DMS79 treated with DMSO at 0.1 percent for 48 hours (cell line): ENCODE measurements at places on chromosomes 4 and X.
A peak's percentile ranks its signal among the peaks of the same experiment; 100 is the strongest.

- DNase-seq: no peak
Observed at GRCh38 chrX:3176439-3176820, 135.2 kb downstream of the ARSF start.

GRCh38 chr4:155675709-155676429 lies 9.2 kb downstream of the GUCY1A1 start:
- DNase-seq: no peak

DNA sequence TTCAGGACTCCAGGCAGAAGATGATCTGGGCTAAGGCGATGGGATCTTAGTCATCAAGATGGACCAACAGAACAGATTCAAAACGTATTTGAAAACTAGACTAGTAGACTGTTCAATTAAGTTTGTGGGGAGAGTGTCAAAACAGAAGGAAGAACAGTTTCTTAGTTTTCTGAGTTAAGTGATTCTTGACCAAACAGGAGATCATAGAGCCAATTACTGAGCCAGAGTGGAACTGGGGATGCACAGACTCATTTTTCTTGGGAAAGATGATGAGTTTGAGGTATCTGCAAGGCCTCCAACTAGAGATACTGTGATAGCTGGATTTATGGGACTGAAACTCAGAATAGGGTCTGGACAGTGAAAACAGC lies 119.5 kb downstream of the REELD1 start:
- DNase-seq: no peak

DNA sequence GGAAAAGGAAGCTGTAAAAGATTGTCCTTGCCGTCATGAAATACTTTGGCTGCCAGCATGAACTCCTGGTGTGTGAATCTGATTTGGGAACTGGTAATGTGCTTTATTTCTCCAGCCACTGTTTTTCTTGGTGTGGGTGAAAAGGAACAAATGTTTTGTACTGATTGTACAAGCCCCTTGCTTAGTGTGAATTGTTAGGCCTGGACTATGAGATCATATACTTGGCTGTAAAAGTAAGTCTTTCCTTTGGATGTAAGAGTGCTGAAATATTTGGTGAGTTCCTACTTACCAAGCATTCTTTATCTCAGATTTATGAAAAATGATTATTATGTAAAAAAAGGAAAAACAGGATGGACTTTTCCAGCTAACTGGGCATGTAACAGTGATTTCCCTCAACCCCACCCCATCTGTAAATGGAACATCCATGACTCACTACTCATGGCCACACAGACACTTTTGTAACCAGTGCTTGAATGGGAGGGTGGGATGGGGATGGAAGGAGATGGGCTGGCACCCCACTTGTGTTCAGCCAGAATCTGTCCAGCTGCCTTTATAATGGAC lies 6.3 kb downstream of the FNIP2 start:
- DNase-seq: no peak

DNA sequence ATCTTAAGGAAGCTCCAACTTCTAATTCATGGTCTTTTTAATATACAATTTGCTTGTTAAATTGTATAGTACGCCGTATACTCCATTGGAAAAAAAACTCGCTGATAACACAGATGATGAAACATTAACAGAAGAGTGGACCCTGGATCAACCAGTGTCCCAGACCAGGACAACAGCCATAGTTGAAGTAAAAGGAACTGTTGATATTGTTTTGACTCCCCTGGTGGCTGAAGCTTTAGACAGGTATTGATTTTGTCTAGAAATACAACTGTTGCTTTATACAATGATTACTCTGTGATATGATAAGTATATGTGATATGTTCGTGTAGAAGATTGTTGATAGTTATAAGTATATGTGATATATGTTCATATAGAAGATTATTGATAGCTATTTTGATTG lies 91.7 kb downstream of the BLTP1 start:
- DNase-seq: no peak

DNA sequence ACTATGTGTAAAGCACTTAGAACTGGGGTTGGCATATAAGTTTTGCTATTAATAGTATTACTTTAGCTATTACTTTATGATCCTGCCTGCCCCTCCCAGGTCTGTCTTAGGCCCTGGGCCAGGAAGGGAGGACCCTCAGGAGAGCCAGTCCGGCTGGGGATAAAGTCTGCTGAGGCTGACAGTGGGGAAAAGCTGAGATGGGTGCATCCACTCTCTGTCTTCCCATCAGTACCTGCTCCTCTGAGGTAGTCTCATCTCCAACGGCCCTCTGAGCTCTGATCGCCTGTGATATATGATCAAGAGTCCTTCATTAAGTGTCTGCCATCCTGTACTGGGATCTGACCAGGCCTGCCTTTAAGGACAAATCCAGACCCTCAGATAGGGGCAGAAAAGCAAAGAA lies 156.5 kb upstream of the PJA1 start:
- DNase-seq: no peak

- DNase-seq: no peak
Observed at GRCh38 chr4:184825141-184825895, 450 bp downstream of the ACSL1 start.

DNA sequence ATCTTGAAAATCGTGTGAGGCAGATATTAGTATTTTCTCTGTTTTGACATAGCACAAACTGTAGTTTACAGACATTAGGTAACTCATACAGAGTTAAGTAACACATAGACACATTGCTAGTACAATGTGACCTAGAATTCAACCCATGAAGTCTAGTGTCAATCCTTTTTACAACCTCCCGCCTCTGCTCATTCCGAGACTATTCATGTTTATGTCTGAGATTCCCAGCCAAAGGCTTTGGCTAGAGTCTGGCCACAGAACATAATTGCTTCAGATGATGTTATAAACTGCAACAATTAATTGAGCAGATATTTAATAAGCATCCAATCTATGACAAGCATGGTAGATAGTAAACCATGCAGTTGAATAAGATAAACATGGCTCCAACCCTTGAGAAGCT lies 841.0 kb downstream of the STIM2 start:
- no peak for DNase-seq

DNA sequence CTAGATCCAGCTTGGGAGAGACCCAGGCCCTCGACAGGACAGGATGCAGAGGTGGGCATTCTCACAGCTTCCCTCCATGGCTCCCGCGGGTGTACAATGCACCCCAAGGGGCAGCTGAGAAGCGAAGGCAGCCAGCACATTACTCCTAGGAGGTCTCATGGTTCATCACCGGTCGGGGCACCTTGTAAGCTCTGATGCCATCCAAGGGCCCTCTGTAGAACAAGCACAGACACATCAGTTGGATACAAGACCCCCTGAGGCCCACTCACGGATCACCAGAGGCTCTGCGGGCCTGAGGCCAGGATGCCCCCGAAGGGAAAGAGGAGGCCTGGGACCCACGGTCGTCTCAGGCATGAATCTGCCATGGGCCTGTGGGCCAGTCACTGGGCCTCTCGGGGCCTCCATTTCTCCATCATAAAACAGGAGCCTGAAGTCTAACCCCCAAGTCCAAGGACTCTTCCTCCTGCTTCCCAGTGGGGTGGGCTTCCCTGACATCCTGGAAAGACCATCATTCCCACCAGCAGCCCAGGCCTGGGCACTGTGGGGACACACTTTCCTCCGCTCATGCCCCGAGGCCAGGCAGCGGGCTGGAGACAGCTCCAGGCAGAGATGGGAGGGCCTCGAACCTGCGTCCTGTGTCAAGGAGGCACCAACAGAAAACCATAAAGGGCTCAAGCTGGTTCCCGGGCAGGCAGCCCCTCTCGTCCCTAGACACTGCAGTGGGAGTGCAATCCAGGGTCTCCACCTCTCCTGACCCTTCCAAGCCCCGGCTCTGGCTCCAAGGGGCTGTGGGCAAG lies 20.1 kb downstream of the HMX1 start:
- DNase-seq: no peak

- no peak for DNase-seq
Observed at GRCh38 chr4:77797239-77797638, 21.9 kb downstream of the CNOT6L start.

DNA sequence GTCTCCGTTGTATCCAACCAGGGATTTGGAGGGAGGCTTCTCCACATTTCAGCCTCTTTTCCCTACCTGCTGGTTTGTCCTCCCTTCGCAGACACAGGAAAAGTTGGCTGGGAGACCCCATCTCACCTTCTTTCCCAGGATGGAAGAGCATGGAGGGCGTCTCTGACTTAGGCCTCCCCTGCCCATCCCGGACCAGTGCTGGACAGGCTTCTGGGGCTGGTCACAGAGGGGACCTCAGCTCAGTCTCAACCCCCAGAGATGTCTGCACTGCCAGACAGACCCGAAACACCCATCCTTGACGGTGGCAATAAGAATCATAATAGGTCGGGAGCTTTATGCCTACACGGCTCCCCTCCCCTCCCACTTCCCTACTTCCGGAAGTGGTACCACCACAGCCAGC lies 1.6 kb downstream of the WFS1 start:
- DNase-seq: no peak

DNA sequence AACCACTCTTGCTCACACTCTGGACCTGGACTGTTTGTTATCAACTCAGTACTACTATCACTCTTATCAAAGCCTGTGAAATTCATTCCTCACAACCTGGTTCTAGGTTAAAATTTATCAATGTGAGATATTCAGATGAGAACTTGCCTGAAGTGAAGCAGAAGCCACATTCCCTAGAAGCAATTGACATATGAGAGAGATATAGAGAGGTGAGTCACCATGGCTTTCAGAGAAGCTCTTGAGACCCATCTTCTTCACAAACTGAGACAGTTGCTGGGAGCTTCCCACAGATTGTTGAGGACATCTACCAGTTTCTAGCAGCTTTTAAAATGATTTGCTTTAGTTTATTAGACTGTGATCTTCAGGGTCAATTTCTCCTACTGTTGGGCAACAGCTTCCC lies 316.9 kb upstream of the TET2 start:
- no peak for DNase-seq

DNA sequence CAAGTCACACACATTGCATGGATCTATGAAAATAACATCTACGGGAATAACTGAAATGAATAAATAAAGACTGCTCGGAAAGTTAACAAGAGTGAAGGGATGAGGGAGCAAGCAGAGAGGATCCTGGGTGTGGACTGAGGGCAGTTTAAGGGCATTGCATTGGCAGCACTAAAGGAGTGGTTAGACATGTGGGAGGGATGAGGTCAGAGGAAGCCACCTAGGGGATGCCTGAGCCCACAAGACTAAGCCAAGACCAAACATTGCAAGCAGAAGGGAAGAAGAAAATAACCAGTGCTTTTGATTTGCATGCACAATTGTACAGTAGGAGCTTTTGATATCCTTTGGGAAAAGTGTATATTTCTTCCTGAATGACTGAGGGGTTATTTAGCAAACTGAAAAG lies 106.1 kb downstream of the MSL3 start:
- no peak for DNase-seq

DNA sequence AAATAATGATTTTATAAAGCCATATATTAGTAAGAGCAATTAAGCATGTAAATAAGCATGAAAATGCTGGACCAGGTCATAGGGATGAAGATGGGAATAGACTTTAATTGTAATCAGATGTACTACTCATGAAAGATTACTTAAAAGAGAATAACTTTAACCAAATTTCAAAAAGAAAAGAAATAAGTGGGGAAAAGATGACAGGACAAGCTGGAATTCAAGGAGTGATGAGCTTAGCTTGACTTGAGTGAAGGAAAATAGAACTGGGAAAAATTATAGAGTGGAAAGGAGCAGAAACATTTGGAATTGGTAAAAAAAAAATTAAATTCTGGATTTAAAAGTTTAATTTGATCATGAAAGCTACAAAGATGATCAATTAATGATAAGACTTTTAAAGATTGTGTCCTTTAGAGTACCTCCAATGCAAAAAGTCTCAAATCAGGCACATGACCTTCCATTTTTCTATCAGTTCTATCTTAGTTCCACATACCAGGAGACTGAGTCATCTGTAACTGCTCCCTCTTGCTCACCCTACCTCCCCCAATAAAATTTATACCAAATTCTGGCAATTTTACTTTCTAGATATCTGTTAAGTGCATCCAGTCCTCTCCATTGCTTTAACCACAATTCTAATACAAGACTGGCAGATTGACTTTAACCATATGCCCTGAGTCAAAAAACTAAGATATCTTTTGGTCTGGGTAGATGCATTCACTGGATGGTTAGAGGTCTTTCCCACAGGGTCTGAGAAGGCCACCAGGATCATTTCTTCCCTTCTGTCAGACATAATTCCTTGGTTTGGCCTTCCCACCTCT lies 56.4 kb upstream of the SLIT2 start:
- no peak for DNase-seq

DNA sequence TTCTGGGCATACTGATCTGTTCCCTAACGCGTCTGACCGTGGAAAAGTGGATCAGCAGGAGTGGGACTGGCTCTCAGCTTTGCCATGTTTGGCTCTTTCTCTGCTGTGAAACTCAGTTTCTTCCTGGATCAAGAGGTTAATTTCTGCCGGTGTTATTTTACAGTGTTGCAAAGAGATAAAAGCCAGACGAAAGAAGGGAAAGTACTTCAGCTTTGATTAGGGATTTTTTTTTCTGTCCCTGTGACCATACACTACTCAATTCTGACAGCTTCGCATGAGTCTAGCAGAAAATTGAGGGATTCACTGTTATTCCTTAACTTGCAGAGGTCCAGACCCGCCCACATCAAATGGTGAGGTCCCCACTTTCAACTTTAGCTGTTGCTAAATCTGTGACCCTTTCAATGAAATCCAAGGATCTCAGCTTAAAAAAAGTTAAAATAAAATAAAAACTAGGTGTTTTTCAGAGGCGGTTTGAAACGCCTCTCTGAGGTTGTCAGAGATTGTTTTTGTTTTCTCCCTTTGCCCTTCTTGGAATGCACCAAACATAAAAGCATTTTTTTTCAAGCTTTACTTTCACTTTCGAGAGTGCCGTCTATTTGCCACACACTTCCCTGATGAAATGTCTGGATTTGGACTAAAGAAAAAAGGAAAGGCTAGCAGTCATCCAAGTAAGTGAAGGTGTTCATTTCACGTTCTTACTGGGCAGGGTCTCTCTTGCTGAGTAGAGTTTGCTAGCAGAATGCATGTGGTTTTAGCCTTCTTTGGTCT lies at the start of gene TLR3:
TSS of gene TLR3 (plus strand) at position 576 of the 768 bp plus-strand sequence. CDS start 7,464 bp downstream, outside the sequence.
- peak; percentile 21 for DNase-seq

GRCh38 chr4:151043803-151044515 lies 28.9 kb upstream of the LRBA start:
- DNase-seq: no peak
